Muscle of back (tissue), 13 donors: ENCODE measurements at places on chromosomes 3 and 15.

GRCh38 chr3:150135287-150135721 is 164.6 kb upstream of the PFN2 start:
- no peak for DNase-seq

DNA sequence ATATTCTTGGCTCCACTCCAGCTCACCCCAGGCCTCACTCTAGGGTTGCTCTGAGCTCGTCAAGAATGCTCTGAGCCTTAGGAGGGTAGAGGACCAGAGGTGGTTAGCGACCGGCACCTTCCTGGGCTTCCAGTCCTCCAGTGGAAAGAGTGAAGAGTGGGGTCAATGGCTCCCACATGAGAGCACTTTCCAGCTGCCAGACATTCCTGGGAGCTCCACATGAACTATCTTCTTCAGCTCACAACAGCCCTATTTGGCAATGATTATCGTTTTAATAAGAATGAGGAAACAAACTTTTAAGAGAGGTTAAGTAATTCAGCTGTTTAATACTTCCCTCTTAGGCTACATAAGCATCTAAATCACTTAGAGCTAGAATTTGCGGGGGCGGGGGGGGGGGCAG is 139.3 kb downstream of the STT3B start:
- DNase-seq = no peak

DNA sequence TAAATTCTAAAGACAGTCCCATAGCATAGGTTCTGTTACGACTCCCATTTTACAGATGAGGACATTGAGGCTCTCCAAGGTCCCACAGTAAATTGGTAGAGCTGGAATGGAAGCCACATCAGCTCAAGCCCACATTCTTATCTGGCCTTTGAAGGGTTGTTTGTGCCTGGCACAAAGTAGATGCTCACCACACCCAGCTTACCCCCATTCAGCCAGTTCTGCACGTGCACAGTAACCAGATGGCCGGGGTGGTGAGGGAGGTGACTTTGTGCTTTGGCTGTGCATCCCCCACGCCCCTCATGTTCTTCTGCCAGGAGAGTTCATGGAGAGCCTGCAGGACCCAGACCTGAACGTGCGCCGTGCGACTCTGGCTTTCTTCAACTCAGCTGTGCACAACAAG is 16.2 kb downstream of the RPL32 start:
- DNase-seq = no peak

GRCh38 chr3:32641356-32641755 is 43.6 kb upstream of the CNOT10 start:
- no peak for DNase-seq

DNA sequence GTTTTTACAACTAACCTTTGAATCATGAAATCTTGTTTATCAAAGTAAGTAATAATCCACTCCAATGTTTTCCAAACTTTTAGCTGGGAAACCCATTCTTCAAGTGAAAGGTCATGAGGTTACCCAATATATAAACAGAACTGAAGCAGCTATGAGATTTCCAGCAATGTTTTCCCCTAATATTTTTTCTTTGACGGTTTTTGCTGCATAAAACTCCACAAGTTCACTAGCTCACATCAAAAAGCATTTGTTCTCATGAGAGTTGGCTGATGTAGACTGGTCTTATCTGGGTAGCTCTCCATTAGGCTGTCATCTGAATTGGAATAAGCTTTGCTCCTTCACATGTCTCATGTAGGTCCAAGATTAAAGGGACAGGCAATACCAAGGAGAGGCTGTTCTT is 241.2 kb upstream of the LRRC3B start:
- DNase-seq = no peak

GRCh38 chr3:188084752-188085583 is 69.0 kb upstream of the LPP start:
- no peak for DNase-seq

GRCh38 chr3:128502712-128503111 is 9.7 kb upstream of the GATA2 start:
- DNase-seq = no peak

DNA sequence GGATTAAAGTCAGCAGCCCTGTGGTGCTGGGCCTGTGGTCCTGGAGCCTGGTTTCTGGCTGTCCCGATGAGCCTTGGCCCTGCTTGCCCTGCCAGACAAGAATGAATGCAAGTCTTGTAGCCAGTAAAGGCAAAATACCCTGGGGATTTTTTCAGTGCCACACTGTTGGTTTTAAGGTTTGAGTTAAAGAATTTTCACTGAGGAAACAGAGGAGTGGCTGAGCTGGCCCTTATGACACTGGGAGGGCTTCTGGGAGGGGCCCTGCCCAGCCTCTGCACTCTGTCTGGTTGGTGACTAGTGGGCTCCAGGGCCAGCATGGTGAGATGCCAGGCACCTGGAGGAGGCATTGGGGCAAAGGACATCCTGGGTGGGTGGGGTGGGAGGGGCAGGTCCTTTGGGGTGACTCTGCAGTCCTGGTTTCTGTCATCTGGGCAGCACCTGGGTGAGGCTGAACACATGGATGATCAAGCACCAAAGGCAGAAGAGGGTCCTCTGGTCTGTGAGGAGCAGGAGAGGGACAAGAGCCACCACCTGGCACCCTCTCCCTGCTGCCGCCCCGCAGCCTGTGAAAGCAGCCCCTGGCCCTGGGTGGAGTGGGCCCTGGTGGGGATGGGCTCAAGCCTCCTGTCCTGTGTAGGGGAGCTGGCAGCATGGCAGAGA is 12.5 kb upstream of the PLA2G4E start:
- no peak for DNase-seq

DNA sequence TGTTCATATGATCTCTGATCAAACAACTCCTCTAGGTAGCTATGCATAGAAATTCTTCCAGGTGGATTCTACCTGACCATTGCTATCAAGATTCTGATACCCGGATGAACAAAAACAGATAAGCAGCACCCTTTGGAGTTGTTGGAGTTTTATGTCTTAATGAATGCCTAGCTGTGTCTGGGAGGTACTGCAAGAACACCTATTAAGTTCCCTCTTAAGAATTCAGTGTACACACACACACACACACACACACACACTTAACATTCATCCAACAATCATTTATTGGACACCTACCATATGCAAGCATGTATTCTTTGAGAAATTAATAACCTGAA is 58.1 kb upstream of the FNDC3B start:
- no peak for DNase-seq

DNA sequence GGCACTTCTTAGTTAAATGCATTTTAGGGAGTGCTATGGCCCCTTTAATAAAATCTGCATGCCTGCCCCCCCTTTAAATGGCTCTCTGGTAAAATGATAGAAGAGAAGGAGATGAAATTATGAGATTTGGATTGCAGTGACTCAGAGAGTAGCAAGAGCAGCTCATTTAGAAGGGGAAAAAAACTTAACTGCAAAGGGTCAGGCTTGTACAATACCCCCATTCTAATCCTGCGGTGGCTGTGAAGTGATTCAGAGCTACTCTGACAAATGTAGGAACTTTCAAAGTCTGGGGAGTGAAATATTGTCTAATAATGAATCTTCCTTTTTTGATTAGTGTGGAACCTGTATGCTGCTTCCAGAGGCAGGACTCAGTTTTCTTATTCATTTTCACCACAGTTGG is 44.1 kb upstream of the TBC1D23 start:
- DNase-seq = peak; percentile 31

GRCh38 chr3:115713284-115713683 is 90.0 kb downstream of the GAP43 start:
- peak; percentile 28 for DNase-seq

GRCh38 chr3:126854666-126855065 is 128.2 kb upstream of the PLXNA1 start:
- no peak for DNase-seq

GRCh38 chr15:52104532-52105004 is 8.0 kb downstream of the BCL2L10 start:
- DNase-seq = no peak

- DNase-seq = no peak
These were observed 481.4 kb upstream of the LMCD1 start for GRCh38 chr3:8020047-8020841.

DNA sequence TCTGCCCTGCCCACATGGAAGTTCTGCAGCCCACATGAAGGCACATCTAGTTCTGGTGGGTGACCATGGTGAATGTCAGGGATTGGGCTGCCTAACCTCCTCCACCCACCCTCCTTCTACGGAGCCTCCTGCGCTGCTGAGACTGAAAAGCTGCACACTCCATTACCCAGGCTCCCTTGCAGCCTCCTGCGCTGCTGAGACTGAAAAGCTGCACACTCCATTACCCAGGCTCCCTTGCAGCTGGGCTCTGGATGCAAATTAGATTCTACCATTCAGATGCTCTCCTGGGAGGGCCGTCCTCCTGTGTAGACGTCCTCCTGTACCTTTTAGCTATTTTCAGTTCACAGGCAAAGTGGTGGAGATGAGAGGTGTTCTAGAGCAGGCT is 32.1 kb downstream of the POMGNT2 start:
- no peak for DNase-seq

DNA sequence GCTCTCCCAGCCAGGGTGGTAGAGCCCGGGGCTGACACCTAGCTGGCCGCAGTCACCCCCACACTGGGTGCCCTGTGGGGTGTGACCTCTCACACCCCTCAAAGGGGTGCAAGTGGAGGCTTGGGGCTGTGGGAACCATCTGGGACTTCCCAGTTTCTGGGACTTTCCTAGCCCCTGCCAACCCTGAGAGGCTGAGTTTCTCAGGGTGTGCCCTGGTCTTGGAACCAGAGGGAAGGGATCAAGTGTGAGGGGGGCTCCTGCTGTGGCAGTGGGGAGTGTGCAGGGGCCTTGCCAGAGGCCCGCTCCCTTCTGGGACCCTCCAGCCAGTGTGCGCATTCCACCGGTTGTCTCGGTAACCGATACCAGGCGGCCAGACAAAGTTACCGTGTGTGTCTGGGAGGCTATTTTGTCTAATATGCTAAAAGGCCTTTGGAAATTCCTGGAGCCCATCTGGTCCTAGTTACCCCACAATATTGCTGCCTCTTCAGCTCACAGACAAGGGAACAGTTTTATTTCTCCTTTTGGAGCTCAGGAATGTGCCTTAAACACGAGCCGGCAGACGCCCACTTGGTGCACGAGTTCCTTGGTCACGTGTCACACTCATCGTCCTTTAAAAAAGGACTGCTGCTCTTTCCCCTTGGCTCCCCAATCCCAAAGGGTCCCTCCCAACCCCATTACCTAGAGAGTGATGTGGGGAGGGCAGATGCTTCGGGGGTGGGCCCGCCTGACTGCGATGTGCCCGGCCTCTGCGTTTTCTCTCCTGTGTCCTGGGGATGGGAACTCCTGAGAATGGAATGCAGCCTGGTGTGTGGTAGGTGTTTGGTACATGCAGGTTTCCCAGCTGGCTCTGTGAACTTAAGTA is 33.2 kb downstream of the HDAC11 start:
- DNase-seq = peak; percentile 25

DNA sequence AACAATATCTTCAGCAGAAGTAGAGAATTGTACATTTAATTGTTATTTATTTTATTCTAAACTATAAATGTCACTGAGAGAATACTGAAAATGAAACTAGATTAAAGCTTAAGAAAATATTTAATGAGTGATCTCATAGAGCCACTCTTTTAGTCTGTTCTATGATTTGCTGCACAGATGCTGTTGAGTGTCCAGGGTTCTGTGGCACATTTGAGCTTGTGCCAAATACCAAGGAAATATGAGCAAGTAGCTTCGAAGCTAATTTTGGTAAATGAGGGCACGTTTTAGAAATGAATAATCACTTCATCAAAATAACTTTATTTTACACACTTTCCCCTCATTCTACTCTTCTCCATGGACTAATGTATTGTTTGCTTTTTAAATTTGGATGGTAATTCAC is 53.6 kb upstream of the THRB start:
- DNase-seq = peak; percentile 10

DNA sequence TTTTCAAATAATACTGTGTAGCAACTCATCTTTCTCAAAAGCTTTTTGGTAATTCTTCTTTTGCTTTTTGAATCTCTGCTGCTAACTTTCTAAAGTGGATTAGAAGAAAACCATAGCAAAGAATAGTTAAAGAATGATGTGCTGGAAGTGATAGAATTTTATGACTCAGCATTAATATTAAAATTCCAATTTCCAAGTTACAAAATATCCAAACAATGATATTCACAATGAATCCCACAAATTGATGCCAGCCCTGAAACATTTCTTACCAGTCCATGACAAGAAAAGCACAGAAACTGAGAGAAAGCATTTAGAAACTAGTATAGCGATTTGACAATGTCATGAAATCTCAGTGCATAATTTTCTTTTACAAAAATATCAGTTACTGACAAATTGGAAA is 482.2 kb downstream of the RBMS3 start:
- no peak for DNase-seq

- DNase-seq = no peak
These were observed 48.7 kb downstream of the NMNAT3 start for GRCh38 chr3:139629033-139629432.

- no peak for DNase-seq
These were observed 50.6 kb upstream of the MLF1 start for GRCh38 chr3:158520433-158520832.

- no peak for DNase-seq
These were observed 431.9 kb upstream of the FRG2C start for GRCh38 chr3:75232216-75232615.

- no peak for DNase-seq
These were observed 12.2 kb upstream of the MEX3B start for GRCh38 chr15:82058026-82058425.

GRCh38 chr3:37586280-37586679 is 275.4 kb upstream of the CTDSPL start:
- DNase-seq = no peak

DNA sequence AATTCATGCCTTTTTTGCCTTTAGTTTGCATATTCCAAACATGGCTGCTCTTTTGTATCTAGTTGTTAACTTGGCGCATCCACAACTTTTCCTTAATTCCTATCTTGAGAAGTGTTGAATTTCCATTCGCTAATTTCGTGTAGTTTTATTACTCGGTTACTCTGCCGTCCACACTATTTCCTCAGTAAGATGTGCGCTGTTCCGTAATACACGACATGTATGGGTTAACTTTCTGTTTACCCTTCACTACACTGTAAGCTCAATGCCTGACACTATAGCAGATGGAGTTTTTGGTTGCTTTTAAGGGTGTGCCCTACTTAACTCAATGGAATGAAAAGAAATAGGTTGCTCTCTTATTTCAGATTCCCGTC is 724 bp downstream of the RPSA start:
- DNase-seq = no peak

DNA sequence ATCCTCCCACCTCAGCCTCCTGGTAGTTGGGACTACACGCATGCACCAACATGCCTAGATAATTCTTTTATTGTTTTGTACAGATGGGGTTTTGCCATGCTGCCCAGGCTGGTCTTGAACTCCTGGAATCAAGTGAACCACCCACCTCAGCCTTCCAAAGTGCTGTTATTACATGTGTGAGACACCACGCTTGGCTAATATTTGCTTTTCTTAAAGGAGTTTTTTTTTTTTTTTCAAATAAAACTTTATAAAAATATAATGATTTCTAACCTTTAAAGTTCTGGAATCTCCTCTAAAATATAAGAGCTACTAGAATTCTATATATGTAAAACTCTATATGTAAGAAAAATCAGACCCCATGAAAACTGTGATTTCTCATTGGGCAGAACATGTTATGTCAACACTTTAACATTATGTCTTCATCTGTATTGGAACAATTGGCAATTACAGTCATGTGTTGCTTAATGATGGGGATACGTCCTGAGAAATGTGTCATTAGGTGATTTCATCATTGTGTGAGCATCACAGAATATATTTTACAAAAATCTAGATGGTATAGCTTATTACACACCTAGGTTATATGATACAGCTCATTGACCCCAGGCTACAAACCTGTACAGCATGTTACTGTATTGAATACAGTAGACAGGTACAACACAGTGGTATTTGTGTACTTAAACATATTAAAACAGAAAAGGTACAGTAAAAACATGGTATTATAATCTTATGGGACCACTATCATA is 377.0 kb downstream of the PLCL2 start:
- no peak for DNase-seq
